ENCODE measurements at places on chromosomes 11 and 22.
A peak's percentile ranks its signal among the peaks of the same experiment; 100 is the strongest.

DNA sequence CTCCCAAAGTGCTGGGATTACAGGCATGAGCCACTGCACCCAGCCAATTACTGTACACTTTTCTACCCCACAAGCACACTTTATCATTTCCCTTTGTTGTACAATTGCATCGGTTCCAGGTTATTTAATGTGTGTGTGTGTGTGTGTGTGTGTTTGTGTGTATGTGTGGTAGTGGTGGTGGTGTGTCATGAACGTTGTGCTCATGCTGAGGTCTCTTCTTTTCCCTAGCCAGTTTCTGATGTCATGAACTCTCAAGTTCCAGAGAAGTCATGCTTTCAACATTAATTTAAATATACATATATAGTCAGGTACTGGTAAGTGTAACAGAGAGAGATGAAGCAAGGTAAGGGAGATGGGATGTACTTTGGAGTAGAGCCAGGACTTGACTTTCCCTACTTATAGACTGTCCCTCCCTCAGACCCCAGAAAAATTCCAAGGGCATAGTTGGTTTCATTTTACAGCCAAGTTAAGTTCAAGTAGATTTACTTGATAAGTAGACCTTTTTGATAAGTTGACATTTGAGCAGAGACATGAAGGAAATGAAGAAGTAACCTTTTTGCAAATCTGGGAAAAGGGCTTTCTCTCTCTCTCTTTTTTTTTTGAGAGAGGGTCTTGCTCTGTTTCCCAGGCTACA lies 42.7 kb downstream of the WEE1 start:
- DNase-seq = no peak

DNA sequence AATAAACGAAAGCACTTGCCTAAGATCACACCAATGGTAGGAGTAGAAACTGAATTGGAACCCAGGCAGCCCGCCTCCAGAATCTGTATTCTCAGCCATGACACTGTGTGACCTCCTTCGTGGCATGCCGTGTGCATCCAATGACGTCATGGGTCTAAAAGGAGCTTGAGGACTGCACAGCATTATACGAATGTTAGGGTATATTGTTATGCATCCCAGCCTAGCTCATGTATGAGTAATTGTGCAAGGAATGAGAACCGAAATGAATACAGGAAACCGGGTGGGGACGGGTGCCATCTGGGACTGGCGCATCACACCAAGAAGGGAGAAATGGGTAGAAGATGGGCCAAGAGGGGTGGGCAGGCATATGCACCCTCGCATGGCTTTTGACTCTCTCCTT lies 12.3 kb upstream of the IGSF9B start:
- no peak for DNase-seq

DNA sequence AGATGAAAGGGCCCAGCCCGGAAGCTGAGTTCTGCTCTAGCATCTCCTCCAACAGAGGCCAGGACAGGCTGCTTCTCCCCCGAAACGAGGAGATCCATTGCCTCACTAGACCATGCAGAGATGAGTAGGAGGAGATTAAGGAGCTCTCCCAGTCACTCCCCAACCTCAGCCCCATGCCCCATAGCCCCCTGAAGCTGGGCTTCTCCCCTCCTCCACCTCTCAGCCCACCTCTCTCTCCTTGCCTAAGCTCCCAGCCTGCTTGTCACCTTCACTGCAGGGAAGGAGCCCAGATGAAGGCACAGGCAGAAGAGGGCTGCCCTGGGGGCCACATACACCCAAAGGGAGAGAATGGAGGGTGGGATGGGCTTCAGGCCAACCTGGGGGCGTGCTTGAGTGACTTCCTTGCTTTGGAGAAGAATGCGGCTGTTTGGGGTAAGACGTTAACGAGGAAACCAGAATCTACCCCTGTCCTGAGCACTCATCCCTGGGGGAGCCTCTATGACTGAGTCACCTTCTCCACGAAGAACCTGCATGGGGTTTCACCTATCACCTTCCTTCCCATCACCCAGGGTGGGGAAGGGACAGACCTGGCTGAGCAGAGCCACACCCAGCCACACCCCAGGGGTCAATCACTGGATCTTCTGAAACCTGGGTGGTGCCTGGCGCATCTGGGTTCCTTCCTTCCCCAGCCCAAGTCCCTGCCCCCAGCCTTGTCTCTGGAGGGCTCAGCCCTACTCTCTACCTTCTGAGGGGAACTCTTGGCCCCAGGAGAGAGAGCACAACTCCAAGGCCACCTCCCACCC lies 11.6 kb upstream of the GNAZ start:
- peak; percentile 14 for DNase-seq

GRCh38 chr22:31218565-31219262 lies 6.6 kb downstream of the LIMK2 start:
- DNase-seq = no peak

DNA sequence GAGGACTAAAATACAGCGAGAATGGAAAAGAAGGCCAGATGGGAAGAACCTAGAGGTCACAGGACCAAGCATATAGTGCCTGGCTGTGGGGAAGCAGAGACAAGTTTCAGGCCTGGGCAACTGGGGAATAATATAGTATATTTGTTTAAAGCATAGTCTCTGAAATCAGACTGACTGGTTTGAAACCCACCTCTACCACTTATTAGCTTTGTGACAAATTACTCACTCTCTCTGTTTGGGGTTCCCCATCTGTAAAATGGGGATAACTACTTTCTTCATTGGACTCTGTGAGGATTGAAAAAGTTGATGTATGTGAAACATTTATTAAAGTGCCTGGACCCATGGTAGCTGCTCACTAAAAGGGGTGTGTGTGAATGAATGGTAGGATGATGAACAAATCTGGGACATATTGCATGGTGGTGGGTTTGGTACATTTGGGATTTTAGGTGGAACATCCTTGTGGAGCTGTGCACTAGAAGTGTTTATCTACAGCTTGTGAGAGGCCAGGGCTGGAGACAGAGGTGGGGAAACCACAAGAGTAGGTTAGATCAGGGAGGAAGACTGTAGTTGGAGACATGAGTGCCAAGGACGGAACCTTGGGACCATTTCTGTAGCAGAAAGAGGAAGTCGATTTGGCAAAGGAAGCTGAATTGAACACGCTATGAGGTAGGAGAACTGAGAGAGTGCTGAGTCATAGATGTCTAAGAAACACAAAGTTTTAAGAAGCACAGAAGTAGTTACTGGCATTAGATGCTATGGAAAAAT lies 52.6 kb downstream of the SWAP70 start:
- DNase-seq = no peak

- no peak for DNase-seq
Observed at GRCh38 chr11:109522116-109522755, 100.2 kb downstream of the C11orf87 start.

DNA sequence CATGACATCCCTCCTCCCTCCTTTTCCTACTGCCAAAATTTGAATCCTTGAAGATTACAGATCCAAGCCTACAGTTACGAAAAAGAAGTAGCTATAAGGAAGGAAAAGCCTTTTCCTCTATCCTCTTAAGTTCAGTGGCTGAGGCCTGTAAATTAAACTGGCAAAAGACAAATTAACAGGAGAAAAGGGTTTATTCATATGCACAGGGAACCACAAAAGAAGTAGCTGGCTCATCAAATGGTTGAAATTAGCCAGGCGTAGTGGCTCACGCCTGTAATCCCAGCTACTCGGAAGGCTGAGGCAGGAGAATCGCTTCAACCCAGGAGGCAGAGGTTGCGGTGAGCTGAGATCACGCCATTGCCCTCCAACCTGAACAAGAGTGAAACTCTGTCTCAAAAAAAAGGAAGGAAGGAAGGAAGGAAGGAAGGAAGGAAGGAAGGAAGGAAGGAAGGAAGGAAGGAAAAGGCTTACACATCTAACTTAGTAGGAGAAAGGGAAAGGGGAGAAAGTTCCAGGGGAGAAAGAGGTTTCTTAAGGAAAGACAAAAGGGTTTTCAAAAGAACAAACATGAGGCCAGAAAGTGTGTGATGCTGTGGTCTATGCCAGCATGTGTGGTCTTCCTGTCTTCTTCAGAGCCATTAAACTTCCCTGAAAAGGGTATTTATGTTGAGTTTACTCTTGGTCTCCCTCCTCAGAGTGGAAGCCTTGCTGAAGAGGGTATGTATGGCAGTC lies 5.1 kb upstream of the SMPD1 start:
- no peak for DNase-seq

DNA sequence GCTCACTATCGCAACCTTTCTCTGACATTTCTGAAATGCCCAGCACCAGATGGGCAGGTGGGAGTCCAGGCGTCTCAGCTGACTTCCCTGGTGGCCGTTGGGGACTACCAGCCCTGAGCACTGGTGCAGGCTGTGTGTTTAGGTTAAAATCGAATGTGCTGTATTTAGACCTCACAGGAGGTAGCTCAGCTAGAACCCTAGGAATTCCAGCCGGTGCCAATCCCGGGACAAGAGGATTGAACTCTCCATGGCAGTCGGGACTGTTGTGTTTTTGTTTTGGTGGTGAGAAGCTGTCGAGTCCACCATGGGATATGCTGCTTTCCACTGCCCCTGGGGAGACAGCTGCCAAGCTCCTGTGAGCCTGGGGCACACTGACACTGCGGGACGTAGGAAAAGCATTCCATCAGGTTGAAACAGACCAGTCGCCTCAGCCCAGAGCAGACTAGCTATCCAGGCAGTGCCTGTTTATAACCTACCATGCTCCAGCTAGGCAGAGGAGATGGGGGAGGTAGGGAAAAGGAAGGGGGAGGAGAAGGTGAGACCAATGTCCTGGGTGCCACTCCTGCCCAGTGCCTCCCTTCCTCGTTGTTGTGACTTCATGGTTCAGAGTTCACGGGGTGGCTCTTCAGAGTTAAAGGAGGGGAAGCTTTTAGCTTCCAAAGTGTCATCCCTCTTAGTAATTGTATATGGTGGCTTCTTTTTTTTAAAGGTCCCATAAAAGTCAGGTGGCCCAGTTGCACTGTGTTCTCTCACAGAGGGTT lies 53.0 kb downstream of the MICAL2 start:
- no peak for DNase-seq

GRCh38 chr22:37199760-37200108 lies 11.7 kb upstream of the C1QTNF6 start:
- no peak for DNase-seq

DNA sequence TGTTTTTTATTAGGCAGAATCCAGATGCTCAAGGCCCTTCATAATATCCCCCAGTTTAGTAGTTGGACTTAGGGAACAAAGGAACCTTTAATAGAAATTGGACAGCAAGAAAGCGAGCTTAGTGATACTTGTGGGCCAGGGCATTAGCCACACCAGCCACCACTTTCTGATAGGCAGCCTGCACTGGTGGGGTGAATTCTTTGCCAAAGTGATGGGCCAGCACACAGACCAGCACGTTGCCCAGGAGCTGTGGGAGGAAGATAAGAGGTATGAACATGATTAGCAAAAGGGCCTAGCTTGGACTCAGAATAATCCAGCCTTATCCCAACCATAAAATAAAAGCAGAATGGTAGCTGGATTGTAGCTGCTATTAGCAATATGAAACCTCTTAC lies 1.4 kb downstream of the HBB start:
- no peak for DNase-seq

DNA sequence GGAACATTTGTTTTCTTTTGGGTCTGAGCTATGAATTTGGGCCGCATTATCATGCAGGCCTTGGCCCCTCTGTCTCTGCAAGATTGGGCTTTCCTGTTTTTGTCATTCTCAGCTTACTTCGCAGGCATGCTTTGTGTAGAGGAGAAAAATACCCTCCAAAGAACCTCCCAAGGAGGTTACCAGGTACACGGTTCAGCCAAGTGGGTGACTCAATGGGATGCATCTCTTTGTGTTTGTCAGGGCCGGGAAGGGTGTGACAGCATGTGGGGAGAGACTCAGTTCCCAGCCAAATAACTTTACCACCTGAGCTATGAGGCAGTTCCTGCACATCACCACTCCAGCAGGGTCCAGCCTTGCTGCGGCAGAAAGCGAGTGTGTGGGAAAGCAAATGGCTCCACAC lies 47.8 kb upstream of the CLDN5 start:
- DNase-seq = no peak

DNA sequence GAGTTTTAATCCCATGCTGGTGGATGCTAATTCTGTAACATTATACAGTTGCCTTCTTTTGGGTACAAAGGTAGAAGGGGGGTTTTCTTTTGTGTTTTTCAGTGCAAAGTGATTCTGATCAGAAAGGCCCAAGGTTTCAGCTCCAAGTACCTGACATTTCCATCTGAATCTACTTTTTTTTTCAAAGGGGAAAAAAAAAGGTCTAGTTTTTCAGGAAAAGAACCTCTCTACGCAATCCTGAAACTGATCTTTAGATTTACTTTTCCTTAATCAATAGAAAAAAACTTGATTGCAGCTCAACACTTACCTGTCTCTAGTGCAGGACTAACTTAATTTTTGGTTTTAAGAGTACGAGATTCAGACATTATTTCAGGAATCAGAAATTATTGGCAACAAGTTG lies at the start of gene TECTA:
TECTA (plus strand) TSS at position 301 of the 400 bp plus-strand sequence. CDS start 1,423 bp downstream, outside the sequence.
- no peak for DNase-seq

- DNase-seq = peak; percentile 43
Observed at GRCh38 chr11:111514216-111515031, at the start of gene HOATZ. TSS of gene HOATZ (plus strand) at chr11:111514778. CDS start at chr11:111514785, 7 bp downstream.

DNA sequence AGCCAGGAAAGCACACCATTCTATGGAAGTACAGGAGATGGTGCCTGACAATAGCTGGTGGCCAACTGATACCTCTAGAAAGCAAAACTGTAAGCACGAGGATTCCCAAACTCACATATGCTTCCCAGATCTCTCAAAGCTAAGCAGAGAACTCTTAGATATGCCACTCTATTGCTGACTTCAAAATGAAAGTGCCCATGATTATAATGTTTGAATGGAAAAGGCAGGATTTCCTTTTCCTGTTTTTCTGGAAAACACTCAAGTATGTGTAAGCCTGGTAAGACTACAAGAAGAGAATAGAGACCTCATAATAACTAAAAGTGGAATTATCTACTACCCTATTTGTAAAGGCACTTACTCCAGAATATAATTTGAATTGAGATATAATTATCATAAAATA lies 2.6 kb upstream of the CARD18 start:
- no peak for DNase-seq

DNA sequence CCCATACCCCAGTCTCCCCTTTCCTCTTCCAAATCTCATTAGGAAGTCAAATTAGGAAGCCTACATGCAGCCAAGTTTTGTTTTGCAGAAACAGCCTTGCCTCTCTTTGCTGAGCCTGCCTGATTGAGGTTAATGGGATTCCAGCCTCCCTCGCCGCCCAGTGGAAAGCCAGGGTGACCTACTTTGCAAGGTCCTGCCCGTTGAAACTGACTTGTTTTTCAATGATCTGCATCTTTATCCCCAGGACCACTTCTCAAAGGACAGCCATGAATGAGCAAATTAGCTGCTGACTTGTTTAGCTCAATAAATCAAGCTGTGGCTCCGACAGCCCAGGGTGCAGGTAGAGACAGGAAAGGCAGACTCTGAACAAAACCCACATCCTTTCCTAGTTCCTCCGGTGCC lies 110.4 kb downstream of the RRAS2 start:
- no peak for DNase-seq

- no peak for DNase-seq
Observed at GRCh38 chr11:3091081-3091845, 34.0 kb upstream of the CARS1 start.

DNA sequence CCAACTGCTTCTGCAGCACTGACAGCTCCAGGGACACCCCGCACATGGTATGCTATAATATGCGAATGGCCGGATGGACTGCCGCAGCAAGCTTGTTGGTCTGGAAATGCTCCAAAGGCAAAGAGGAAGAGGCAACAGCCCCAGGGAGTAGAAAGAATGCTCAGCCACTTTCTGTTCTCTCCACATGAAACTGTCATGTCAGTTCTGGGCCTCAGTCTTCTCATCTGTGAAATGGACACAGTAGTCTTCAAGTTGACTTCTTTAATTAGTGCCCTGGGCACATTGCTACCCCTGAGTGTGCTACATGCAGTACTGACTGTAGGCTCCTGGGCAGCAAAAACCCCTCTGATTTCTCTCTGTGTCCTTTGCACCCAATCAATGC lies 19.9 kb downstream of the IL10RA start:
- no peak for DNase-seq

All from stimulated activated CD8-positive, alpha-beta memory T cell treated with anti-CD3 and anti-CD28 coated beads, Interleukin-4, amount 100 ng/mL, for 48 hours (primary cell).